ENCODE measurements at places on chromosomes 12 and 14.
A peak's percentile ranks its signal among the peaks of the same experiment; 100 is the strongest.

GRCh38 chr12:79200176-79200575 is 335.6 kb downstream of the SYT1 start:
- no peak for DNase-seq

DNA sequence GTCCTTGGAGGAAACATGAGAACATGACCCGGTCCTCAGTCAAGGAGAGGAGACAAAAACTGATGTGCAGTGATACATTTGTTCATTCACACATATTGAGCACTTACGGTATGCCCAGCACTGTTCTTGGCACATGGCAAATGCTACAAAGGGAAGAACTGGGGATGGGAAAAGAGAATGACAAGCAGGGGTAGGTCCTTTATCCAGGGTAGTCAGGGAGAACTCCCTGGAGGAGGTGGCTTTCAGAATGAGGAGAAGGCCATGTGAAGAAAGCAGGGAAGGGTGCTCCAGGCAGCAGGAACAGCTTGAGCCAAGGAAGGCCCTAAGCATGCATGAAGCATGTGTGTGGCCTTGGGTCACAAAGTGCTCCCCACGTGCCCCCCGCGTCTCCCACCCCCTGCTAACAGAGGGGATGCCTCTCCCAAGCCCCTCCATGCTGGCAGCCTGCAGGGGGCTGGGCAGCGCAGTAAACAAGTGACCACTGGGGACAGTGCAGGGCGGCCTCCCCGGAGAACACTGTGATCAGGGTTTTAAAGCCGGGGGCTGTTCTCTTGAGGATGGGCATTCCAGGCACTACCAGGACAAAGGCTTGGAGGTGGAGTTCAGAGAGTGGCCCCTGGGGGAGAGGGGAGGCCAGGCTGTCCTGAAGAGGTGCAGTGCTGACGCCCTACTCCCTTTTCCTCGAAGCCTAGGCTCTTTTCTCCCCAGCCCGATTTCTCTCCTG is 71.0 kb downstream of the PHETA1 start:
- no peak for DNase-seq

DNA sequence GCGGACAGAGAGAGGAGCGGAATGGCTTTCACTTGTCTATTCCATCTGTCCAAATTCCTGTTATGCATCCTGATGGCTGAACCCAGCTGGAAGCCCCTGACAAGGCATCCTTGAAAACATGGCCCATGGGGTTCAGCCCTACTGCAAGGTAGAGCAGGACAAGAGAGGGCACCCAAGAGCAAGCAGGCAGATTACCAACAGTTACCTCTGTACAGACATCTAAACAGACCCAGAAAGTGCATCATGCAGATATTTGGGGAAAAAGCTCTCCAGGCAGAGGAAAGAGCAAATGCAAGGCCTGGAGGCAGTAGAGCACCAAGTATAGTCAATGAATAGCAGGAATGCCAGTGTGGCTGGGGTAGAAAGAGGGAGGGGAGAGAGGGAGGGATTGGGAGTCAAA is 407.5 kb downstream of the PCNX1 start:
- no peak for DNase-seq

DNA sequence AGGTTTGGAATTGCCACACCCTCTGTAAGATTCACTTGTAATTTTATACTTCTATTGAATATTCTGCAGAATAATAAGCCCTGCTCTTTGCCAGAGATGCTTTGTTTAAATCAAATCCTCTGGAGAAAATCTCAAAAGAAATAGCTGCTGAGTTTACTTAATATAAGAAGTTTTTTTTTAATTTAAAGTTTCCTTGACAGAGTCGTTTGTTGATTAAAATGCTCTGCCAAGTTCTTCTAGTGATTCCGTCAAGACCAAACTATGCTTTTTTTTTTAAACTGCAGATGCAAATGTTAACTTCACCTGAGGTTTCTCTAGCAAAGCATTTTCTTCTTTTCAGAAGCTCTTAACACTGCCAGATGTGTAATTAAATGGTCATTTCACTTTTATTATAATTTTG is 13.4 kb upstream of the NAV3 start:
- DNase-seq: no peak

DNA sequence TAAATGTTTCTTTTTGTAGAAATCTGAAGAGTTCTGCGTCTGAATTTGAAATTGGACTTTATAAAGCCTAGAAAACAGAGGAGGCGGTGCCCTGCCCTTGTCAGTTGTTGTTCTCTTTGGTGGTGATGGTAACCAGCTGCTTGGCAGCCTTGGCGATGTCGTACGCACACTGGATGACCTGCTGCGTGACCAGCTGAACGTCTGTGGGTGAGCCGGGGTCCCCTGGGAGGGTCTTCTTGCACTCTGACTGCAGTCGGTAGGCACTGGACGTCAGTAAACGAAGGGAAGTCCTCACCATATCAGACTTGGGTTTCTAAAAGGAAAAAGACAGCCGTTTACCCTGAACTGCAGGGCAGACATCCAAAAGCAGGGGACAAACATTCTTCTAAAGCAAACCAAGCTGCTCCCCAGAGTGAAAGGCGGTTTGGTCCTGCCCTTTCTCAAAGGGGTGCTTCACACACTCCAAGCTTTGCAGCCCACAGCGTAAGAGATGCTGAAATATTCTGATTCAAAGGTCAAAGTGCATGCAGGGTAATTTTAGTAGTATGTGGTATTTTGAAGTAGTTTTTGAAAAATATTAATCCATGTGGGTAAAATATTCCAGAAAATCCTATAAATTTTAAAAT is 32.9 kb downstream of the TCHP start:
- no peak for DNase-seq

- no peak for DNase-seq
Measured at GRCh38 chr12:77299910-77300669, 234.7 kb upstream of the E2F7 start.

- DNase-seq: no peak
Measured at GRCh38 chr12:48968467-48968866, 3.1 kb downstream of the WNT10B start.

DNA sequence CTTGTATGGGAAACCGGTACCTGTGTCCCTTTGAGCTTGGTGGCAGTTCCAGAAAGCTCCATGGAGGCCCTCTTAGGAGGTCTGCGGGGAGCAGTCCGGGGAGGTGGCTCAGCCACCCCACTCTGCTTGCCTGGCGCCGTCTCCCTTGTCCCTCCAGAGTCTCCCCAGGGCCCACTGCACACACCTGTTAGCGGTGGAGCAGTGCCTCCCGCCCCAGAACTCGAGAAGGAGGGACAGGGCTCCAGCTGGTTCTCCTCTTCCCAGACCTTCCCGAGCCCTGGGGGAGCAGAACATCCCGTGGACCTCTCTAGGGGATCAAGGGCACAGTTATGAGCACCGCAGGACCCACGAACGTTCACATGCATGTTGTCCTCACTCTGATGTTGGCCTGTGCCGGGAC is 10.8 kb downstream of the ASPG start:
- no peak for DNase-seq

DNA sequence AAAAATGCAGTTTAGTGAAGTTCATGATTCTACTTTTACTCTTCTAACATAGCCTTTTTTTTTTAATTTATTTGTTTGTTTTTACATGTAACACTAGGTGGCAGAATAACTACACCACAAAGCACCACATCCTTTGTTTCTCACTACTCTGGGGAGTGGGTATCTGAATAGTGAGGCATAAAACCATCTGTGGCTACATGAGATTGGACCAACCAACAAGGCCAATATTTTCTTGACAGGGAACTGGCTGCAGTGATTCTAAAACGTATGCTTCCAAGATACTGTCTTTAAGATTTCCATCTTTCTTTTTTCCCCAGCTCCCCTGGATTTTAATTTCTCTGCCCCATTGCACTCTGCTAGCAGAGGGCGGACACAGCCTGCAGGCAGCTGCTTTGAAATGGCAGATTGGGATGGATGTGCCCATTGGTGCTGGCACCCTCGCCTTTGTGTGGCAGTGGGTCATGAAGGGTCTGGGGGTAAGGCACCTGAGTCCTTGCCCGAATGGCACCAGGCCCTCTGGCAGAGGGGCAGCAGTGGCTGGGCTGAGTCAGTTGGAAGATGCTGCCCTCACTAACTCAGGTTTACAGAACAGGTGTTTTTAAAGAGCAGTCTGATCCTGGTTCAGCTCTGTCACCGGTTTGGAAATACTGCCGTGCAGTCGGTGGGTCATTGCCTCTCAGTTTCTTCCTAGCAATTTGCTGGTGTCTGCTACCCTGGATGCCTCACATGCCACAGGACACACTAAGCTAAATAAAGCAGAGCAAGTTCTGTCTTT is 429.1 kb downstream of the RAD51B start:
- DNase-seq: no peak

DNA sequence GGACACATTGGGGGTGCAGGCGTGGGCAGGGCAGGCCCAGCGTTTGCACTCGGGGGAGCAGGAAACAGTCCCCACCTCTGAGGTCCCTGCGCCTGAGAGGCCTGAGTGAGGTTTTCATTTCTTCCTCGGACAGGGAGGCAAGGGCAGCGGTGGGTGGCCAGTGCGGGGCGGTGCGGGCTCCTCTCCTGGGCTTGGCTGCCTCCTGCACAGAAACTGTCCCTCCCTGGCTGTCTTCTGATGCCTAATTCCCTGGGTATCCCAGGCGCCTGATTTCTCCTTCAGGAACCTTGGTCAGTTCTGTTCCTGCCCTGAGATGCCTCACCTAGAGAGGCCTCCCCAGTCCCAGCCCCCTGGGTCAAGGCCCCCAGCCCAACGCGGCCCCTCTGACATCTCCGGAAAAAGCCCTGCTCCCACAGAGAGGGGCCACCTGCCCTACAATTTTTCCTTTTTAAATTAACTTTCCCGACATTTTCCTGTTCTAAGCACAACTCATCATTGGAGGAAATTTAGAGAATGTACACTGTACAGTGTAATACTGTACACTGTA is 260.3 kb downstream of the ADGRD1 start:
- DNase-seq: no peak

GRCh38 chr12:59677857-59678256 is 82.0 kb downstream of the SLC16A7 start:
- DNase-seq: no peak

- no peak for DNase-seq
Measured at GRCh38 chr14:69666690-69667211, 55.4 kb downstream of the SUSD6 start.

DNA sequence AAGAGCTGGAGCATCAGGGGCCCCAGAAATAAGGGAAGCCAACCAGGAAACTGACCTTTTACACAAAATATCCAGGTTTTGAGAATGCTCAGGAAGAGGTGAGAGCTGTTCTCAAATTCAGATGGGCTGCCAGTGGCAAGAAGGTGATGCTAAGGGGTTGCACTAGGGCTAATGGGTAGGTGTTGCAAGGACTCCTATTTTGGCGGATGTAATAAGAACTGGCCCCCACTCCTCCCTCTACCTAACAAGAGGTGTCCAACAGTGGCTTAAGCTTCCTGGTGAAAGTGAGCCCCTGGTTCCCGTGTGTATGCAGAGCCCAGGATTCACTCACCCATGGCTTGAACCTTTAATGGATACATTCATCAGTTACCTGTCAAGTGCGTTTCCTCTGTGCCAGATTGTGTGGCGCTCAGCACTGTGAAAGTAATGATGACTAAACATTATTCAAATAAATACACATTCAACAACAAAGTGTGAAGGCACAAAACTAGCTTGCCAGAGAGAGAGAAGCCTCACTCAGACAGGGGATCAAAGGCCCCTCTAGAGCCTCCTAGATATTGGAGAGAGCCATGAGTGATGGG is 705 bp upstream of the CHGA start:
- no peak for DNase-seq

- no peak for DNase-seq
Measured at GRCh38 chr14:83133981-83134645, 1600.5 kb upstream of the SEL1L start.

DNA sequence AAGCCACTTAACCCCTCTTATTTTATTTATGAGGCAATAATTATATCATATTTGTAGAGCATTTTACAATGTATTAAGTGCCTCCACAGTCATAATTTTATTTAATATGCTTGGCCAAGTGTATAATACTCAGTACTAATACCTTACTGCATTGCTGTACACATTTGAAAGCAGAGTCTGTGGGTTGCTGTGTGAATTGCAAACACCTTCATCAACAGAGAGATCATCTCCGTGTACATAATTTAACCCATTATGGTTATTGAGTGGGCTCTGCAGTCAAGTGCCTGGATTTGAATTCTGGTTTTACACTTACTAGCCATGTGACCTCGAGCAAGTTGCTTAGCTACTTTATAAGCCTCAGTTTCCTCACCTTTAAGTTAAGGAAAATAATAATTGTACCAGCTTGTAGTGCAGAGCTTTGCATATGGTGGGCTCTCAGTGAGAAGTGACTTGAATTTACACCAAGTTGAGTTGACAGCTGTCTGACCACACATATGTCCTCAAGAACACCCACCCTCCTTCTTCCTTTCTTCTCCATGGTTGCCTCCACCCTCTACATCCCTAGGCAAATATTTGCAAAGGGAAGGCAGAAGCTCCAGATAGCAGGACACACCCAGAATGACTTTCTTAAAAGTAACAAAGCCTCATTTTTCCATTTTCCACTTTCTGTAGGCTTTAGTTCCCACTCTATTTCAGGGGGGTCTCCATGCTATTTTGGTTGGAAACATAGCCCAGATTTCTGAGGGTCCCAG is 12.3 kb downstream of the CRACR2A start:
- DNase-seq: no peak

DNA sequence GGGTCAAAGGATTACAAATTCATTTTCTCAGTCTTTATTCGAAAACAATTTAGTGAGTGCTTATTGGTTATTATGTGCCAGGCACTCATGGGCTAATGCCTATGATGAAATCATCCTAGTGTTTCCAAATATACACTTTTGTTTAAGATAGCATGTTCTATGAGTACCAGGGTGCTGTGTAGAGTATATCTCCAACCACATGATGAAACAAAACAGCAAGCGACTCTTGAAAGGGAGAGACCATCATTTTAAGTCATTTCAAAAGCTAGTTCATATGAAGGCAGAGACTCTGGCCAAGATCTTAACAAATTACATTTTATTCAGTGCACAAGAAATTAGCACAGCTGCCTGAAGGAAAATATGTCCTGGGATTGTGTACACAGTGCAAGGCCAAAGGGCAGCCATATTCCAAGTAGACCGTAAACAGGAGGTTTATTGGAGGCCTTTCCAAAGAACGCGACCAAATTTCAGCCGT is 204.2 kb downstream of the EFCAB11 start:
- no peak for DNase-seq

GRCh38 chr14:94689218-94689984 is 77.2 kb downstream of the SERPINA3 start:
- DNase-seq: peak; percentile 39
